ENCODE measurements at places on chromosomes 11 and 22.

DNA sequence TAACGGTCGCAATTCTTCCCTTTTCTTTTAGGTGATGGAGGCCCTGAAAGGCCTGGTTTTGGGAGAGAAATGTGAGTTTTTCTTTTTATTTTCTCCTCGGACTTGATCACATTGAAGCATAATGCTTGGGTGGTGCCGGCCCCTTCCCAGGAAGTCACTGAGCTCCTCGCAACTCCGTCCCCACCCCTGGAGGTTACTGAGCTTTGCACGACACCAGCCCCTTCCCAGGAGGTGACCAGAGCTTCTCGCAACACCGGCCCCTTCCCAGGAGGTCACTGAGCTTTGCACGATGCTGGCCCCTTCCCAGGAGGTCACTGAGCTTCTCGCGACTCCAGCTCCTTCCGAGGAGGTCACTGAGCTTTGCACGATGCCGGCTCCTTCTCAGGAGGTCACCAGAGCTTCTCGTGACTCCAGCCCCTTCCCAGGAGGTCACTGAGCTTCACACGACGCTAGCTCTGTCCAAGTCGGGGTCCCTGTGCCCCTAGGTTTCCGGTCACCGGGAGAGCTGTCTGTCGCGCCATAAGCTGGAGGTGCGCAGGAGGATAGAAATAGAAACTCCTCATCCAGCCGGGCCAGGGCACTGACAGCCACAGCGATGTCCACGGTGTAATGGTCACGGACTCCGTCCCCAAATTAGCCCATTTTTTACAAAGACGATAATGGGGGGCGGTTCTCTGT, 586.4 kb downstream of the BRD1 start:
- no peak for DNase-seq

GRCh38 chr11:86954269-86955110, 705 bp downstream of the FZD4 start:
- DNase-seq = peak; percentile 54

GRCh38 chr11:69947059-69947792, 128.0 kb upstream of the FGF3 start:
- peak; percentile 28 for DNase-seq

DNA sequence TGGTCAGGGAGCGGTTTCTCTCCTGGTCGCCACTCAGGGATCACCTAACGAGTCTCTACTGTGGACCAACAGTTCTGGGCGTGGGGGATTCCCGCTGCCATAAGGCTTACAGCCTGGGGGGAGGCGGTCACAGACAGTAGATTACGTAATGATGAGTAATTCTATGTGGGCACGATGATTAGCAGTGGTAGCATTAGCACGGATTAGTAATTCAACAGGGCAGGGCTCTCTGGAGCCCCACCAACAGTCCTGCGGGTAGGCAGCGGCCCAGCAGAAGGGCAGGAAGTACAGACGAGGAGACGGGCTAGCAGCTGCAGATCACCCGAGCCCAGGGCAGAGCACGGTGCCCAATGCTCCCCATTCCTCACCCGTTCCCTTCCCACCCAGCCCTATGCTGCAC, 3.6 kb downstream of the SHISAL1 start:
- DNase-seq = no peak

DNA sequence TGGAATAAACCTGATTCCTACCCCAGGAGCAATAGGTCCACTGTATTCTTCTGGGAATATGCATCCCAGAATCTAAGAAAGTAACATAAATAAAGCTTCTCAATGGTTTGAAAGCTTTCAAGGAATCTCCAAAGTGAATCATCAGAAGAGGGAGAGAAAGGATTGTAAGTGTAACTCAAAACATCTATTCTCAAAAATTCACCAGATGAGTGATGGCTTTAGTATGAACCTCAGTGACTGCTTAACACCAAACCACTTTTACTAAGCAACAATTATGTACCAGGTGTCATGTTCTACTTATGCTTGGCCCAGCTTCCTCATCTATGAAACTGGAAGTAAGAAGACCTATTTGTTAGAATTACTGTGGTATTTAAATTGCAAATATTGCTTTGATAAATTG, 7.4 kb downstream of the RAB38 start:
- DNase-seq = no peak

GRCh38 chr11:114820621-114821020, 142.3 kb downstream of the NXPE2 start:
- DNase-seq = no peak

DNA sequence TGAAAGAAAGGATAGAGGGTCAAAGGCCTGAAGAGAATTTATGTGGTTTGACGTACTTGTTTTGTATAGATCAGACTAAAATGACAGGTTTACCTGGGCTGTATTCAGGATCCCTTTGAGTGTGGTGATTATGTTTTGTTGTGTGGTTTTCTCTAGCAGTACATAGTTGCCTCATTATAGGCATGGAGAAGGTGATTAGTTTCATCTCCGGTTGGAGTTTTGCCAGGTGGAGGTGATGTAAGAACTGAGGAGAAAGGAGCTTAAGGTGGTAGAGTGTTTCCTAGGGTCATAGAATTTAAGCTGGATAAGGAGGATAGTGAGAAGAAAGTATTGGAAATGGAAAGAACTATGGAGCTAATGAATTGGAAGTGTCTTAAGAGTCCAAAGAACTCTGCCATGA, 229.0 kb downstream of the TMEM135 start:
- peak; percentile 49 for DNase-seq

DNA sequence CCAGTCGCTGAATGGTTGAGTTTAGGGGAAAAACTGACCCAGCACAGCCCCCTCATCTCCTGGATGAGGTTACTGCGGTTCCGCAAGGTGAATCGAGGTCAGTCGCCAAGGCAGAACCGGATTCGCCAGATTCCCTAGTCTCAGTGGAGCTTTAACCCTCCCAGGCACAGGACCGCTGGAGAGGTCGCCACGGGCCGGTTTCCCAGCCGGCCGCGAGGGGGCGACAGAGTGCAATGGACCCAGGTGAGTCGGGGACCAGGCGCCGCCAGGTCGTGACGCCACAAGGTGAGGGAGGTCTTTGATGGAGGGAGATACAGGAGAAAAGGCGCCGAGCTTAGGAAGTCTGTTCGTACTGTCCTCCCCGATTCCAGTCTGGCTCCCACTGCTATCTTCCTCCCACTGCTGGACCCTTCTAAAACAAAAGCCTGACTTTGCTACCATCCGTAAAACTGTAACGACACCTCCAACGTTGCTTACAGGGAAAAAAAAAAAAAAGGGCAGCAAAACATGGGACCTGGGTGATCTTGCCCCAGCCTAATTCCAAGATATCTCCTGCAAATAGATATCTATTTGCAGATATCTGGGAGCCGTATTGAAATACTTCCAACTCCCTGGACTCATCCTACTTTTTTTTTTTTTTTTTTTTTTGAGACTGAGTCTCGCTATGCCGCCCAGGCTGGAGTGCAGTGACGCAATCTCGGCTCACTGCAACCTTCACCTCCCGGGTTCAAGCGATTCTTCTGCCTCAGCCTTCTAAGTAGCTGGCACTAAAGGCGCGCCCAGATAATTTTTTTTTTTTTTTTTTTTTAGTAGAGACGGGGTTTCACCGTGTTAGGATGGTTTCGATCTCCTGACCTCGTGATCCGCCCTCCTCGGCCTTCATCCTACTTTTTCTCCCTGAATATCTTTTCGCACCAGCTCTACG, 1.4 kb upstream of the GGA1 start:
- peak; percentile 88 for DNase-seq

DNA sequence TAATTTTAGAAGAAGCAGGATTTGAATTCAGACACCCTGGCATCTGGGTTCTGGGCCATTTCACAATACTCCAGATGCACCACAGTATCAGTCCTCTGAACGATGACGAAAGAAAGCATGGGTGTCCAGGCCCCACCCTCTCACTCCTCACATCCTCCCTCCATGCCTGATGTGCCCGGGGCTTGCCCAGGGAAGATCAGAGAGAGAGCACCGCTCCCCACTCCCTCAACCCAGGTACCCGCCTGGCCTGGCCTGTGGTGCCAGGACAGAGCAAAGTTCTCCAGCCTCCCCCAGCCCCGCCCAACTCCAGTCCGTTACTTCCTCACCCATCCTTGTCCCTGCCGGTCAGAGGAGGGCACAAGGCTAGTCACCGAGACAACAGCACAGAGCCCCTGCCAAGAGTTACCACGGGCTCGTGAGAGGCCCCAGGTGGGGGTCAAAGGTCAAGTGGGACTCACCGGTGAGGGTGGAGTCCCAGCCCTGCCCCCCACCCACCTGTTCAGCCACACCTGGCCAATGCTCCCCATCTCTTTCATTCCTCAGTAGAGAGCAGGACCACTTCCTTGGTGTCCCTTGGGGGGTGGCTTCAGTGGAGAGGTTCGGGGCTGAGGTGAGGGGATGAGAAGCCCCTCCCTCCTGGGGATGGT, 8.1 kb downstream of the BCL9L start:
- DNase-seq = no peak

DNA sequence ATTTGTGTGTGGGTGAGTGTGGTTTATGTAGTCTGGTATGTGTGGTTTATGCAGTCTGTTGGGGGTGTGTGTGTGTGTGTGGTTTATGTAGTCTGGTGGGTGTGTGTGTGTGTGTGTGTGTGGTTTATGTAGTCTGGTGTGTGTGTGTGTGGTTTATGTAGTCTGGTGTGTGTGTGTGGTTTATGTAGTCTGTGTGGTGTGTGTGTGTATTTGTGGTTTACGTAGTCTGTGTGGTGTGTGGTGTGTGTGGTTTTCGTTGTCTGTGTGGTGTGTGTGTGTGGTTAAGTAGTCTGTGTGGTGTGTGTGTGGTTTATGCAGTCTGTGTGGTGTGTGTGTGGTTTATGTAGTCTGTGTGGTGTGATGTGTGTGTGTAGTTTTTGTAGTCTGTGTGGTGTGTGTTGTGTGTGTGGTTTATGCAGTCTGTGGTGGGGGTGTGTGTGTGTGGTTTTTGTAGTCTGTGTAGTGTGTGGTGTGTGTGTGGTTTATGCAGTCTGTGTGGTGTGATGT, 26.2 kb upstream of the PARVG start:
- no peak for DNase-seq

DNA sequence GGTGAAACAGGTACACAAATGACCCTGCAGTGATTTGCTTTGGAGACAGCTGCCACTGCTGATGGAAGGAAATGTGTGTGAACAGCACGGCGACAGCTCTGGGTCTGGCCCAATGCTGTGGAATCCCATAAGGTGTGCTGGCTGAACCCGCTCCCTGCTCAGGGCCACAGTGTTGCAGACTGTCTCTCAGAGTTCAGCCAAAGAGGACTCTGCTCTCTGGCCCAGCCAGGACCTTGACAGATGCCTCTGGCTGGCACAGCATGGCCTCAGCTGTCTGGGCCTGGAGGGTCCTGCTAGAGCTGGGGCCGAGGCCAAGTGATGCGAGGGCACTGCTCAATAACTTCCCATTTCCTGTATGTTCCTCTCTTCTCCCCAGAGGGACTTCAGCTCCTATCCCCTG, 5.3 kb upstream of the ABCC8 start:
- DNase-seq = no peak
